ENCODE measurements at places on chromosomes 5 and 9.
A peak's percentile ranks its signal among the peaks of the same experiment; 100 is the strongest.

- no peak for DNase-seq
These were observed 28.1 kb upstream of the PIK3R1 start for GRCh38 chr5:68187268-68188055.

GRCh38 chr9:131992906-131993657 is 86.6 kb downstream of the MED27 start:
- DNase-seq = no peak

DNA sequence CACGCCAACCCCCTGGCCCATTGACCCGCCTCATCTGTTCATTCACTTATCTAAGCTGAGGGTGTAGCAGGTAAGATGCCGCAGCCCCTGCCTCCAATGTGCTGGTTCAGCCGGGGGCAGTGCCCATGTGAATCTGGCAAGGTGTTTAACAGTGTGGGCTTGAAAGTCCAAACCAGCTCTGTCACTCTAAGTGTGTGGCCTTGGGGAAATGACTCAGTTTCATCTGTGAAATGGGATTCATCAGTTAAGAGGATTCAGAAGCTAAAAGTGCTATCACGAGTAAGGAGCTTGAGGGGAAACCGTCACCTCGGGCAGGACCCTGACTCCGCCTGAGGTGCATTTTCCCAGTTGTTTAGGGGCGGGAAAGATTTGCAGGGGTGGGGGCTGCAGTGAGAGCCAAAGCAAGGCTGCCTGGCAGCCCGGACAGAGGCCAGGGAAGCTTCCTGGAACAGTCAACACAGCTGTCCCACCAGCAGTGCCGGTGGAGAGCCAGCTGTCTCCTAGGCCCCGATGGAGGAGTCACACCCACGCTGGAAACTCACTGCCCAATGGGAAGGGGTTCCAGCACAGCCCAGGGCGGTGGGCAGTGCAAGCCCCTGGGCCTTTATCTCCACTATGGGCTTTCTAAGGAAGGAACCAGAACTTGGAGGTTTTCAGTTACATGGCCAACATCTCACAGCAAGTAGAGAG is 9.7 kb upstream of the URM1 start:
- DNase-seq = no peak

- DNase-seq = no peak
These were observed 262.9 kb upstream of the PTPRD start for GRCh38 chr9:10875752-10876151.

DNA sequence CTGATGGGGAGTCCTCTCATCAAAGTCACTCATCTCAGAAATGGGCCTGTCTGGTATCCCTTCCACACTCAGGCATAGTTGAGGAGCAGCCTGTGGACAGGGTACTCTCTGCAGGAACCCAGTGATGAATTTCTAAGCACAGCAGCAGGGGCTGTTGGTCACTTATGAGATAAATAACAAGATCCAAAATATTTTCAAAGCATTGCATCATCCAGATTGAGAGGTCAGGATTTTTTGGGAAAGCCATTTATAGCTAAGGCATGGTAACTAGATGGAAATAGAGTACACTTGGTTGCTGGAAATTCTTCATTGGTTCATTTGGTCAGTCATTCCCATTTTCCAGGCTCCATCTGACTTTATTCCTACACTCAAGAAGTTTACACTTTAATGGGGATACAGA is 246.8 kb upstream of the RAI14 start:
- no peak for DNase-seq

DNA sequence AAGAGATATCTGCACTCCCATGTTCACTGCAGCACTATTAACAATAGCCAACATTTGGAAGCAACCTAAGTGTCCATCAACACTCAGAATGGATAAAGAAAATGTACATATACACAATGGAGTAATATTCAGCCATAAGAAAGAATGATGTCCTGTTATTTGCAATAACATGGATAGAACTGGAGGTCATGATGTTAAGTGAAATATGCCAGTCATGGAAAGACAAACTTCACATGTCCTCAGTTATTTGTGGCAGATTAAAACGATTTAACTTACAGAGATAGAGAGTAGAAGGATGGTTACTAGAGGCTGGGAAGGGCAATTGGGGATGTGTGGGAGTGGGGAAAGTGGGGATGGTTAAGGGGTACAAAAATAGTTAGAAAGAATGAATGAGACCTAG is 110.3 kb upstream of the PCSK5 start:
- no peak for DNase-seq

GRCh38 chr5:84085387-84086041 is 299.2 kb downstream of the EDIL3 start:
- no peak for DNase-seq

- no peak for DNase-seq
These were observed 235.9 kb upstream of the FAM174A start for GRCh38 chr5:100299261-100299660.

DNA sequence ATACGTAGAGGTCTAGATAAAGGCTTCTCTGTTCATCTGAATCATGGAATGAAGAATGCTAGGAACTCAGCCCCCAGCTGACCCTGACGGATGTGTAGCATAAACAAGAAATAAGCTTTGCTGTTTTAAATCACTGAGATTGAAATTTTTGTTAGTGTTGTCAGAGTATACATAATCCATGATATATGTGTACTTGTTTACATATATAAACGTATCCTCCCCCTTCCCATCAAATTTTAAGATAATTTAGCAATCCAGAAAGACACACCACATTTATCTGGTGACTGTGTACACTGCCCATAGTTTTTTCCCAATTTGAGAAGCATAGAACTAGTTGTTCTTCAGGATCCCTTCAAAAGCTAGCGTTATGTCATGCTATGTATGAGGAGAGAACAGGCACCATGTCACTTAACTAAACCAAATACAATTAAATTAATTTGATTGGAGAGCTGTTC is 80.8 kb upstream of the OSMR start:
- peak; percentile 64 for DNase-seq

Measured in renal cortex interstitium (tissue), 15 donors.